ENCODE measurements at places on chromosomes 5 and 9.

DNA sequence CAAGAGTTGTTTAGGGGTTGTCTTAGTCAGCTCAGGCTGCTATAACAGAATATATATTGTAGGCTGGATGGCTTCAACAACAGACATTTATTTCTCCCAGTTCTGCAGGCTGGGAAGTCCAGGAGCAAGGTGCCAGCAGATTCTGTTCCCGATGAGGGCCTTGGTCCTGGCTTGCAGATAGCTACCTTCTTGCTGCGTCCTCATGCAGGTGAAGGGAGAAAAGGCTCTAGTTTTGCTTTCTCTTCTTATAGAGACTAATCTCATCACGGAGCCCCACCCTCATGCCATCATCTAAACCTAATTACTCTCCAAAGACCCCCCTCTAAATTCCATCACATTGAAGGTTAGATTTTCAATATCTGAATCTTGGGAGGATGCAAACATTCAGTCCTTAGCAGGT lies 246.0 kb upstream of the ANKRD55 start:
- DNase-seq: no peak

GRCh38 chr5:132826424-132827082 lies 3.9 kb downstream of the SHROOM1 start:
- DNase-seq: no peak

GRCh38 chr5:1281038-1281882 lies 13.6 kb downstream of the TERT start:
- DNase-seq: no peak

DNA sequence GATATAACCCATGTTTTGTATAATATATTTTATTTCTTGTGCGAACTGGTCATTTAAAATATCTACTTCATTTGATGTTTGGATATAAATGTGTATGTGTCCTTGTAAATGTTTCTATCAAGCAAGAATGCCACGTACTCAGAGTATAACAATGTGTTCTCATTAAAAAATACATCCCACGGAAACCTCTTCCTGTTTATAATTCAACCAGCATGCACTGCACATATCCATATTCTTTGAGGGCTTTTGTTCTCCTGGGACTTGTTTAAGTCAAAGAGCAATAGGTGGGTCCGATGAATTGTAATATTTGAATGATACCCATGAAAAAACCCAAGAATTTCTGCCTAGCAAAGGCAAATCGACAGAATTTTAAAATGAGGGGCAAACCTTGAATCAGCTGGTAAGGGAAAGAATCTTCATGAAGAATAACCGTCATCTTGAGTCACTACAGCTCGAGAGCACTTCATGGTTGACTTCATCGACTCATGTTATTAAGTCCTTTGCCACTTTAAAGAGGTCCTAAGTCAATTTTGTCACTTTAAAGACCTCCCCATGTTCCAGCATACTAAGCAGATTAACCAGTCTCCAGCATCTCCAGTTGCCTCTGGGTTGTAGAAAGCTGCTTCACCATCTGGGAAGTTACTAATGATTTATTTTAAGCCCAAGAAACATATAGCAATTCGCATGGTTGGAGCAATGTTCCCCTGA lies 80.6 kb downstream of the NPR3 start:
- DNase-seq: no peak

DNA sequence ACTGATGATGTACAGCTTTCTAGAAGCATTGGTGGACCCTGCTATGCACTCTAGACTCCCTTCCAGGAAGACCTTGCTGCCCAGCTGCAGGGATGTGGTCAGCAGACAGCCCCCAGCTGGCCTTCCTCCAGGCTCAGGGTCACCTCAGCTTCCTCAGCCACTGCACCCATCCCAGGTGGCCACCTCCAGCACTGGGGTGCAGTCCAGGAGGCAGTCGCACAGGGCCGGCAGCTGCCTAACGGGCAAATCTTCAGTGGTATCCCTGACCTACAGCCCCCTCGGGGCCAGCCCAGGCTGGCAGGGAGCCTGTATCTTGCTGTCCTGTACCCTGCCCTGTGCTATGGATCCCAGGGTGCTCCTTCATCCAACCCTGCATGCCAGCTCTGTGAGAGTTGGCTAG lies 81.8 kb downstream of the GADD45G start:
- DNase-seq: no peak

DNA sequence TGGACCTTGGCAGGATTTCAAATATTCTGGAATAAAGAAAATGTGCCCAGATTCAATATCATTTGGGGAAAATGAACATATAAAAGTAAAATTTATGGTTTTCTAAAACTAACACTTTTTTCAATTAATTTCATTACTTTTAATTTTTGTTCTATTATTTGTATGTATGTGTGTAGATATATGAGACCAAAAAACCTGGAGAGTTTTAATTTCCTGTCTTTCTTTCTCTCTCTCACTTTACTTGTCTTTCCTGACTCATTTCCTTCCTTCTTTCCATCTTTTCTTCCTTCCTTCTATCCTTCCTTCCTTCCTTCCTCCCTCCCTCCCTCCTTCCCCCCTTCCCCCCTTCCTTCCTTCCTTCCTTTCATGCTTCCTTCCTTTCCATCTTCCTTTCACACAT lies 137.0 kb downstream of the NPR3 start:
- no peak for DNase-seq

DNA sequence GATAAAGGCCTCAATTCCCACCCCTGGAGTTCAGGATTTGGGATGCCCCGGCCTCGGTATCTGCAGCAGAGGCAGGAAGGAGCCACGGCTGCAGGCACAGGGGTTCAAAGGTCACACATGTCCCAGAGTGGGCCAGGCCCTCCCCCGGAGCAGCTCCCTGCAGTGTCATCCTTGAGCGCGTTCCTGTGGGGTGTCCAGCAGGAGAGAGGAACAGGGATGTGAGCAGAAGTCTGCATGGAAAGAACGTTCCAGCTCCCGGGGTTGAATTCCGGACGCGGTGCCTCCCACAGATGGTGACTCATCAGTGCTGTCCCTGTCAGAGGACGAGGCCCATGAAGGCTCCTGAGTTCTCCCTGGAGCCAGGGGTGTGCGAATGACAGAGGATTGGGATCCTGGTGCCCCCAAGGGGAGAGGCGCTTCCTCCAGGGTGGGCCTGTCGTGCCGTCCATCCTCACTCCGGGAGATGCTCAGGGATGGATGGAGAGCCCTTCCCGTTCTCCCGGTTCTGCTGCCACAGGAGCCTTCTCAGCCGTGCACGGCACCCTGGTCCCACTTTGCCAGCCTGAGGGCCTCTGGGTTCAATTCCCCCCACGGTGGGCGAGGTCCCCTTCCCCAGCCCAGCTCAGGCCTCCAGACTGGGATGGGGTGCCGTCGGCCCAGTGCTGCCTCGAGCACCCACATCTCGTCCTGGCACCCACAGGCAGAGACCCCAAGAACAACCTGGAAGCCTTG lies 3.1 kb downstream of the LCN1 start:
- no peak for DNase-seq

- DNase-seq: no peak
These were observed 6.9 kb downstream of the RAB14 start for GRCh38 chr9:121194730-121195129.

DNA sequence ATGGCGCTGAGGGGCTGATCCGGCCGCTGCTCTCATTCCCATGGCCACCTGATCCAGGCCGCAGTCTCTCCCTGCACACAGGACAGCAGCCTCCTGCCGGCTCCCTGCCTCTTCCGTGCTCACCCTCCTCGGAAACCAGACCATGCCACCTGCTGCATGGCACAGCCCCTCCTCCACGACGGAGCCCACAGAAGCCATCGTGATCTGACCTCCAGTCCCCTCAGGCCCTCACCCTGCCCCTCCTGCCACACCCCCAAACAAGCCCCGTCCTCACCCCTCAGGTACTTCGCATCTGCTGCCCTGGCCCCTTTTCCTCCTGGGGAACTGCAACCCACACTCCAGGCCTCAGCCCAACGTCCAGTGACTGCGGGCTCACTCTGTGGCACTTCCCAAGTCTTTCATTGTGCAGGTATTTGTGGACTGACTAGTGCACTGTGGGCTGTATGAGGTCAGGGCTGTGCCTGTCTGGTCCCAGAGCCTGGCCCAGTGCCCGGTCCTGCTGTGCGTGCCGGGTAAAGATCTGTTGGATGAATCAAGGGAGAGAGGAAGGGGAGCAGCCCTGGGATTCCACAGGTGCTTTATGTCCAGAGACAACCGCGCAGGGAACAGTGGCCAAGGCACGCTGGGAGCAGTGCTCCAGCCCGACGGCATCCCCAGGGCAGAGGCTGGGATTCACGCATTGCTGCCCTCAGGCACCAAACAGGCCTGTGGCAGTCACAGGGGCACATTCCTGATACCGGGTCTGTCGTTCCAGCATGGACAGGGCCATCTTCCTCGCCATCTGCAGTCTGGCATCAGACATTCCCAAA lies 86.1 kb downstream of the ADAMTS2 start:
- DNase-seq: no peak

GRCh38 chr9:70529833-70530232 lies 115.4 kb upstream of the KLF9 start:
- no peak for DNase-seq

GRCh38 chr5:180291234-180291940 lies 496 bp downstream of the MAPK9 start:
- peak; percentile 50 for DNase-seq

GRCh38 chr9:8863886-8864544 lies 1064.4 kb upstream of the DMAC1 start:
- no peak for DNase-seq

- no peak for DNase-seq
These were observed 61.1 kb downstream of the GRIA1 start for GRCh38 chr5:153551537-153552079.

GRCh38 chr9:98790842-98791607 lies 5.3 kb downstream of the ANKS6 start:
- DNase-seq: peak; percentile 66

- DNase-seq: no peak
These were observed 109.4 kb downstream of the TMEM174 start for GRCh38 chr5:73282383-73282782.

DNA sequence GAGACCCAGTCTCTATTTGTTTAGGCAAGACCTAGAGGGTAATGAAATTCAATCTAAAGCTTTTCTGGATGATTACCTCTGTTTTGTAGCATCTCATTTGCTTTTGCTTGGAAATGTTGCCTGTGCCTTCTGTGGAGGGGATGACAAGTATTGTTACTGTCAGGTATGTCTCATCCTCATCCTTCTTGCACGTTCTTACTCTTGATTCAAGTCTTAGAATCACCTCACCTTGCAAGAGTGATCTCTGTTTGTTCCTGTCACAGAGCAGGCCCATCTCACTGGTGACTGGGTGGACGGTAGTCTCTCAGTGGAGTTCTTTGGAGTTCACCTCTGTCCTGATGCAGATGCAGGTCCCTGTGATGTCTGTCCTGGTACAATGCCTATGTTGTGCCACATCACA lies 33.5 kb downstream of the MCCC2 start:
- no peak for DNase-seq

DNA sequence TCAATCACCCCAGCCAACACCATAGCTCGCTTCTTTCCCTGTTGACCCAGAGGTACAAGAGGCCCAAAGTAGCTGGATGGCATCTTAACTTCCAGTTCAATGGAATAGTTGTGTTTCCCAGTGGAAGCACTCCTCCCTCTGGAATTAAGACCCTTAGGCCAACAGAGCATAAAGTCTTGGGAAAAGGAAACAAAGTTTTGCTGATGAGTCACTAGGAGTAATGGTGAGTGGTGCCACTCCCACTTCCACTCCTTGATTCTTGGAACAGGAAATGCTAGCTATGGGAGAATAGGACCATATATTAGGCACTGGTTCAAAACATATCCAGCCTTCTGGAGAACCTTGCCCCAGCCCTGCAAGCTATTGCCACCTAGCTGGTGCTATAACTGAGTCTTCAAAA lies 44.7 kb upstream of the LMX1B start:
- no peak for DNase-seq

DNA sequence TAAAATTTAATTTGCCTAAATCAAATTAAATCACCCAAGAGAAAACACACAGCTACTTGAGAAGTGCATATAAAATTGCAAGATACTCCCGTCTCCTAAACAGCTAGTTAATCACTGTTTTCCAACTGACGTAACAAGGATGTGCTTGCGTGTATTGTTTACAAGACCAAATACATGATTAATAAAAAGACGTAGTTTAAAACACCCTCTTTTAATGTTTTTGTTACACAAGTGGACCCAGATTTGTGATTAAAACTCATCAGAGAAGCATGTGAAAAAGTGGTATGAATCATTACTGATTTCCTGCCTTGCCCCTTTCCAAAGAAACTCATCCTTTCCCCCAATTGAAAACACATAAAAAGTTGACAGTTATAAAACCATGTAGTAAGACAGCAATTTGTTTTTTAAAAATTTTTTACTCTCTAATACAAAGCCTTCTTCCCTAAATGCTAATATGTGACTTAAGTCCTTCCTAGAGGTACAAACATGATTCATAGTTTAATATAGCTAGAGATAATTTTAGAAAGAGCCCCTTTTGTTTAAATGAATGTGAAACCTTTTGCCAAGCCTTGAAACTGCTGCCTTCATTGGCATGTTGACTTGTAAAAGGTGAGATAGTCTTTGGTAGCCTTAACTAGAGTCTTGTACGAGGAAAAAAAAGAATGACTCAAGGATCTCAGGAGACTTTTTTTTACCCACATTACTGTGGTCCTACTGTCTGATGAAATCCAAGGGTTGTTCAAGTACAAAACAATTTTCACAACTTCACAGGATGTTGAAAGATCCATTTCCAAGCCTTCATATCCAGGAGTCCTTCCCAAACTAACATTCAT lies 61.4 kb upstream of the FST start:
- DNase-seq: no peak

- DNase-seq: no peak
These were observed 17.7 kb downstream of the SLC28A3 start for GRCh38 chr9:84322828-84323227.

DNA sequence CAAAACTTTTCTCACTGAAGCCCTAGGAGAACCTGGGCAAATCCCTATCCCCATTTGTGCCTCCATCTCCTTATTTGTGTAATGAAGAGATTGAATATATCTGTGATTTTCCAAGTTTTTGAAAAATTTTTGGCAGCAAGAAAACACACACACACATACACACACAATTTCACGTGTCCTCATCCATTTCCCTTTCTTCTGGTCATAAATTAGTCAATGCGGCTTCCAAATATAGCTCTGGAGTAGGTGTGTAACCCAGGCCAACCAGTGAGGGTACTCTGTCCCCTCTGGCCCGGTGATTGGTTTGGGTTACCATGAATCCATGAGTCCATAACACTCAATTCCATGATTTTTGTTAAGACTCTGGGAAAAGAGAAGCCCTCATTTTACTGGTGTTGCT lies 12.7 kb downstream of the CSF1R start:
- DNase-seq: no peak

GRCh38 chr9:126508928-126509327 lies 104.8 kb upstream of the LMX1B start:
- DNase-seq: no peak

- no peak for DNase-seq
These were observed 4.1 kb downstream of the LHX2 start for GRCh38 chr9:124015661-124016131.

- DNase-seq: no peak
These were observed 102.3 kb downstream of the ENC1 start for GRCh38 chr5:74538206-74538661.

Data from activated naive CD8-positive, alpha-beta T cell treated with anti-CD3 and anti-CD28 coated beads for 36 hours (primary cell).